ENCODE measurements at places on chromosomes 2 and 18. TPM values are rescaled to one million over a fixed set of nuclear protein-coding genes. Genes with fewer than 3 reads are reported as not detected.

CFAP210 gene
- total RNA-seq: not detected

SLC9A4 gene
- total RNA-seq: not detected

AAK1 gene
- 38.6 TPM for total RNA-seq

CKAP2L gene
- total RNA-seq: 19.4 TPM

NR4A2 gene
- 57.6 TPM for total RNA-seq

RELCH gene
- total RNA-seq: 13.6 TPM

DIPK1C gene
- total RNA-seq: not detected

FASTKD1 gene
- total RNA-seq: 5.8 TPM

CTAGE1 gene
- not detected for total RNA-seq

EFEMP1 gene
- 82.1 TPM for total RNA-seq

TMEM200C gene
- 2.5 TPM for total RNA-seq

NTSR2 gene
- total RNA-seq: not detected

SERPINB13 gene
- not detected for total RNA-seq

GAREM2 gene
- 1.9 TPM for total RNA-seq

SULT1C3 gene
- total RNA-seq: not detected

FSIP2 gene
- 0.24 TPM for total RNA-seq

NT5DC4 gene
- not detected for total RNA-seq

EGR4 gene
- not detected for total RNA-seq

HOXD13 gene
- not detected for total RNA-seq

IL36B gene
- total RNA-seq: not detected

IL18R1 gene
- 3.1 TPM for total RNA-seq

SNTG2 gene
- not detected for total RNA-seq

EHBP1 gene
- total RNA-seq: 28.4 TPM

DYNAP gene
- total RNA-seq: not detected

RNU2-63P gene
- not detected for total RNA-seq

PSTPIP2 gene
- 3.3 TPM for total RNA-seq

C1QL2 gene
- total RNA-seq: not detected

PLCD4 gene
- 9.3 TPM for total RNA-seq

MPP4 gene
- not detected for total RNA-seq

CASP10 gene
- 0.88 TPM for total RNA-seq

C18orf32 gene
- 39.6 TPM for total RNA-seq

DSG3 gene
- not detected for total RNA-seq

ANKRD30BL gene
- total RNA-seq: not detected

CHN1 gene
- total RNA-seq: 80.9 TPM

REG3A gene
- total RNA-seq: not detected

NBEAL1 gene
- total RNA-seq: 12.5 TPM

TP53I3 gene
- 77.7 TPM for total RNA-seq

CRYBA2 gene
- total RNA-seq: not detected

HAAO gene
- total RNA-seq: 2.7 TPM

CYP26B1 gene
- total RNA-seq: 0.08 TPM

PRKAG3 gene
- 0.40 TPM for total RNA-seq

COL6A3 gene
- total RNA-seq: 2,045 TPM

SLC30A3 gene
- not detected for total RNA-seq

ENOSF1 gene
- 16.4 TPM for total RNA-seq

REG3G gene
- not detected for total RNA-seq

STARD6 gene
- total RNA-seq: not detected

NEU4 gene
- not detected for total RNA-seq

GREB1L gene
- under 0.01 TPM for total RNA-seq

ALKAL2 gene
- 1.2 TPM for total RNA-seq

Measured in epithelial cell of alveolus of lung (primary cell).